ENCODE measurements at places on chromosomes 7 and 10. TPM values are rescaled to one million over a fixed set of nuclear protein-coding genes. Genes with fewer than 3 reads are reported as not detected.

MALSU1 gene
- 49.4 TPM for total RNA-seq

TMEM236 gene
- 1.2 TPM for total RNA-seq

OR2A7 gene
- not detected for total RNA-seq

CTTNBP2 gene
- 6.3 TPM for total RNA-seq

VWDE gene
- total RNA-seq: 13.0 TPM

DNA sequence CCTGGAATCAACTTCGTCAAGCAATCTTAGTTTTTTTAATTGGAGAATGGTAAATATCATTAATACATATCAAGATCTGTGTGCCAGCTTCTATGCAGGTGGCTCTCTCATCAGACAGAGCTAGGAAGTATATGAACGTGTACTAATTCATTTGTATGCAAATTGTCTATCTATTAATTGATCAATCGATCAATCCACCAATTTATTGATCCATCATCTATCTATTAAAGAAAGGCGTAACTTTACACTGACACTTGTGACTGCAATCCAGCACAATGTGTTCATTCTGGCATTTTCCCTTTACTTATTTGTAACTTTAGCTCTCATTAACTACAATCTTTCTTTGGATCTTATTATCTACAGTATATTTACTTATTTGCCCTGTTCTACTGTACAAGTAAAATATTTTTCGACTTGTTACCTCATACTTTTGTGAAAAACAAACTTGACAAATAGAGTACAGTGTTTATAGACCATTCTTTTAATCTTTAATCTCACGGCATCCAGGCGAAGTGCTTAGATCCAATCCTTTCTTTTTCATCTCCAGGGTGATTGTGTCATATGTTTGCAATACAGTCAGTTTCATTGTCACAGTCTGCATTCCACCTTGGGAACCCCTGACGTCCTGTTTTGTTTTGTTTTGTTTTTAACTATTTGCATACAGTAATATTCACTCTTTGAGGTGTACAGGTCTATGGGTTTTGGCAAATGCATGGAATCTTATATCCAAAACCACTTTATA is 22.0 kb upstream of the GHRHR start:
- DNase-seq: no peak

DNA sequence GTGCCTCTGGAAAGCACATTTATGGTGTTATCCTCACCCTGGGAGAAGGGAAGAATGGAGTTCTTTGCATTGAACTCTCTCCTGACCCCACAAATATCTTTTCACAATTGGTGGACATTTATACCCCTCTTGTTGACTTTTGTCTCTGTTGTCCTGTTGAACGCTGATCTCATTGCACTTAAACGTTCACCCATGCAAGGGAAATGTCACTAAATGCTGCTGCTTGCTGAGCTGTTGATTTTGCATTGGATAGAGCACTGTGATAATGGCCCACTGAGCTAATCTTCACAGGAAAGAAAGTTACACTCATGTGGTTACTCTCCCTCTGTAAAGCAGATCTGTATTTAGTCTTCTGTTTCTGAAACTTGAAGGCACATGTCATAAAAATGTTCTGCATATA is 133.4 kb downstream of the FZD1 start:
- DNase-seq: no peak

- DNase-seq: no peak
Measured at GRCh38 chr10:13847201-13847631, 260.5 kb downstream of the PRPF18 start.

- no peak for DNase-seq
Measured at GRCh38 chr10:46250898-46251856, 35.6 kb upstream of the ANTXRL start.

GRCh38 chr10:1782841-1783240 is 45.5 kb upstream of the ADARB2 start:
- no peak for DNase-seq

DNA sequence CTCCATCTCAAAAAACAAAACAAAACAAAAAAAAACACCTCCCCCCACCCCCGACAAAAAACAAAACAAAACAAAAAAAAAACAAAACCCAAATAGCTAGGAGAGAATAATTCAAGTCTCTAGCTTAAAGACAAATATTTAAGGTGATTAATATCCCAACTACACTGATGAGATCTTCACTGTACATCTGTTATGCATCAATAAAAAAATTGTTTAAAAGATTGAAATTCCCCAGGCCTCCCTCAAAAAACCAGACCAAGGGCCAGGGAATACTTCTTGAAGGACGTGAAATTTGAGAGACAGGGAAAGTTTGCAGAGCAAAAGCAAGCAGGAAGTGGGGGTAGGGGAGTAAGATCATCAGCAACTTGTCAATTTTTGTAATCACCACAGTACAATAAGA is 232.6 kb downstream of the REEP3 start:
- no peak for DNase-seq

DNA sequence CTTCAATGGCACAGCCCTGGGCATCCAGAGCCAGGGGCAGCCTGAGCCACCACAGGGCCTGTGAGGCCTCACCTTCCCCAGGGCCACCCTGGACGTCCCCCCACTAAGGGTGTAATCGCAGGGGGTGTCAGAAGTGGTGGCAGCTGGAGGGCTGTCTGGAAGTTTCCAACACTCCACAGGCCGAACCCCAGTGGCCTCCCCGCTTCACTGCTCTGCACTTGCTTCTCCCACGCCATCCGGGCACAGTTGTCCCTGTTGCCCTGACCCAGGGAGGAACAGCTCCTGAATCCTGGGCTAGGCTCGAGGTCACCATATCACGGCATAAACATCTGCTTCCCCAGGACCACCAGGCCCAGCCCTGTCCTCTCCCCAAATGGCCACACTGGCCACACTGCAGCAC is 276.6 kb downstream of the MAD1L1 start:
- no peak for DNase-seq

DNA sequence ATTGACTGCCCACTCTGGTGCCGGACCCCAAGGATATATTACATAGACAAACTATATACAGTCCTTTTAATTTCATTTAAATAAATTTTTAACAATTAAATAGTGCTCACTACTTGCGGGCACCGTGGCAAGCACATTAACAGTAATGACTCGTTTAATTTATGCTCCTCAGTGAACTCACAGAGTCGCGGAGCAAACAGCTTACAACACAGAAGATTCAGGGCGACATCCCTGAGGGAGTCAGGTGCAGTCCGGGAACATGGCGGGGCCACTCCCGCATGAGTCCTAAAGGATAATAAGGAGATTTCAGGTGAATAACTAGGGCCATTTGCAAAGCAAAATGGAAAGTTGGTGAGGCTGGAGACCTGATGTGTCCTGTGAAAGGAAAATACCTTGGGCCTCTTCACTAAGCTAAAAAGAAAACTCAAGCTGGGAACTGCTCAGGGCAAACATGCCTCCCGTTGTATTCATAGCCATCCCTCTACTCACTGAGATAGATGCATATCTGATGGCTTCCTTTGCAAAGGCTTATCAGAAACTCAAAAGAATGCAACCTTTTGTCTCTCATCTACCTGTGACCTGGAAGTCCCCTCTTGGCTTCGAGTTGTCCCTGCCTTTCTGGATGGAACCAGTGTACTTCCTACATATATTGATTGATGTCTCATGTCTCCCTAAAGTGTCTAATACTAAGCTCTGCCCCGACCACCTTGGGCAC is 125.6 kb downstream of the KLF6 start:
- DNase-seq: no peak

All from umbilical cord (tissue), 2 donors.